ENCODE measurements at places on chromosomes 11 and 22.

DNA sequence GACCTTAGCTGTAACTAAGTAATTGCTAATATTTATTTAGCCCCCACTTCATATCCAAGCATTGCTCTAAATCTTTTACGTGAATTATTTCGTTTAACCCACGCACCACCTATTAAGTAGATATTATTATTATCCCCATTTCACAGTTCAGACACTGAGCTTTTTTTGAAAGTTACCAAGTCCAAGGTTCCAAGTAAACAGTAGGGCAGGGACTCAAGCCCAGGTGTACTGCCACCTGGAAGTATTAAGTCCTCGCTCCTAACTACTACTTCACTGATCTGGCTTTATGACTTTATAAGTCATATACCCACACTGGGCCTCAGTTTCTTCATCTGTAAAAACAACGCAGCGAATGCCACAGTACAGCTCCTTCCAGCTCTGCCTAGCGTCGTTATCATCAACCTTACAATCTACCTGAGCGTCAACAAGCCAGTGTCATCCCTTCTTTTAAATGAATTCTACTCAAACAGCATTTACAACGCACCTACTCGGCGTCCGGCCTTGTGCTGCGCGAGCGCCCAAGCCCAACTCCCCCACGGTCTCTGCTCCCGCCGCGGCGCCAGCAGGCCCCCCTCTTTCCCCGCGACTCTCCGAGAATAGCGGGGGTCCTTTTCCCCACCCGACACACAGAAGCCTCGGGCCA, 624 bp downstream of the TMEM41B start:
- DNase-seq: no peak

DNA sequence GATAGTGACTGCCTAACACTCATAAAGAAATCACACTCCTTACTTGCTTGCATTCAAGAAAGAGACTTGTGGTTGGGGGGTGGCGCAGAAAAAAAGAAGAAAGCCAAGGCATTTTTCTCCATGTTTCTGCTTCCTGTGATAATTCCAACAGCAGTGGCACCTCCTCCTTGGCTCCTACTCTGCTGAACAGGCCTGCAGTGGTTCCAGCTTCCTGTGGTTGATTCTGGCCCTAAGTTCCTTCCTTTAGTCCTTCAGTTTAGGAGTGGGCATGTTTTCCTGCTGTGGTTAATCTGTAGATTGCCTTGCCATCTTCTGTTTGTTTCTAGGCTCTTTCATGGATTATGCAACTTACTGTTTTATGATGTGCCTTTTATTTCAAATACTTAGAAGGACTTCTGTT, 940.4 kb downstream of the DLG2 start:
- DNase-seq: no peak

- peak; percentile 6 for DNase-seq
Measured at GRCh38 chr22:19884954-19885751, 30.5 kb upstream of the GNB1L start.

GRCh38 chr11:36441610-36442208, 68.4 kb downstream of the TRAF6 start:
- DNase-seq: no peak

DNA sequence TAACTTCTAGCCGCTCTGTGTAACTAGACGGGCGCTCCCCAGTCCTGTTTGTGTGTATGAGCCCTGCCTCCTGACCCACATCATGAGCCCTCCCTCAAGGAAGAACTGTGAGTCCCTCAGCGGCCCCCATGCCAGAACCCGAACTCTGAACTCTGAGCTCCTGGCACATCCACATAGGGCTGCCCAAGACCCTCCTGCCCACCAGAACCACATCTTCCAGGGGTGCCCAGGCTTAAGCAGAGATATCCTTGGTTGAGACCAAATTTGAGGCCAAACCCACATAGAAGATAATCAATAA, 3.0 kb downstream of the TRIM29 start:
- no peak for DNase-seq

GRCh38 chr11:16925561-16926065, 88.6 kb downstream of the PLEKHA7 start:
- DNase-seq: peak; percentile 84

DNA sequence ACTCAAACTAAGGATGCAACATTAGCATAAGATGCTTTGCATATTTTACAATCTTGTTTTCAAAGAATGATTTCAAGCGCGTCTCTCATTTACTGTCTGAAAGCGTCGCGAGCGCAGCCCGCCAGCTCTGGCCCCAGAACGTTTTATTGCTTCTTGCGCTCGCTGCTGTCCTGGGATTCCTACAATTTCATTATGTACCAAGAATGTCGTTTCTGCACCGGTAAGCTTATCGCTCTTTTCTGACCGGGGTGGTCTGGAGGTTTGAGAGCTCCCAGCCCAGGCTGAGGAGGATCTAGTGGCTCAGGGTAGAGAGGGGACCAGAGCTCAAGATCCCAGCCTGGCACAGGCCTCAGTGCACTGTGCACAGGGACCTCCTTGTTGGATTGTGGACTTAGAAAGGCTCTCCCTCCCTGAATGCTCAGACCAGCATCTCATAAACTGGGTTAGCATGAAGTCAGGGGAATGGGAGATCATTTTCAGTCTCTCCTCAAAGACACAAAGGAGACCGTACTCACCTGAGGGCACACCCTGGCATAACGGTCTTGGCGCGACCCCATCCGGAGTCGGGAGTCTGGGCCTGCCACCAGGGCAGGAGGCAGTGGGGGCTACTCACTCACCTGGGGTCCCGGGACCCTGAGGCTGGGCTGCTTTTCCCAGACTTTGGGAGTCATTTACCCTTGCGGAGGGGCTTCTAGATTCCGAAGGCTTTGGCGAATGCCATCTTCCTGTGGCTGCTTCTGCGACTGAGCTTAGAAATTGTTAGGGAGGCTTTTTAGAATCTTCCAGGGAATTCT, 817.4 kb downstream of the BRD1 start:
- peak; percentile 26 for DNase-seq

DNA sequence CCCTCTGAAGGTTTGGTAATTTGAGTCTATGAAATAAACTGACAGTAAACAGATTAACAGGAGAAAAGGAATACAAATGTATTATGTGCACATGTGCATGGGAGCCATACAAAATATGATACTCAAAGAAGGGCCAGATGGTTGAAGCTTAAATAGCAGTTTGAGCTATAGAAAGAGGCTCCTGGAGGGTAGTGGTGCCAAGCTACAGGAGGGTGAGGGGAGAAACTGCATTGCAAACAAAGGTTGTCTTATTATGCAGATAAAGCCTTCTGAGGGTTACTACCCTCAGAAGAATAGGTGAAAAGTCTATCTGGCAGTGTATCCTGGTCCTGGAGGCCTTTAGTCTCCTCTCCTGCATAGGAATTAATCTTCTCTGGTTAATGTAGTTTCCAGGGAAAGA, 267.3 kb upstream of the MPPED2 start:
- no peak for DNase-seq

DNA sequence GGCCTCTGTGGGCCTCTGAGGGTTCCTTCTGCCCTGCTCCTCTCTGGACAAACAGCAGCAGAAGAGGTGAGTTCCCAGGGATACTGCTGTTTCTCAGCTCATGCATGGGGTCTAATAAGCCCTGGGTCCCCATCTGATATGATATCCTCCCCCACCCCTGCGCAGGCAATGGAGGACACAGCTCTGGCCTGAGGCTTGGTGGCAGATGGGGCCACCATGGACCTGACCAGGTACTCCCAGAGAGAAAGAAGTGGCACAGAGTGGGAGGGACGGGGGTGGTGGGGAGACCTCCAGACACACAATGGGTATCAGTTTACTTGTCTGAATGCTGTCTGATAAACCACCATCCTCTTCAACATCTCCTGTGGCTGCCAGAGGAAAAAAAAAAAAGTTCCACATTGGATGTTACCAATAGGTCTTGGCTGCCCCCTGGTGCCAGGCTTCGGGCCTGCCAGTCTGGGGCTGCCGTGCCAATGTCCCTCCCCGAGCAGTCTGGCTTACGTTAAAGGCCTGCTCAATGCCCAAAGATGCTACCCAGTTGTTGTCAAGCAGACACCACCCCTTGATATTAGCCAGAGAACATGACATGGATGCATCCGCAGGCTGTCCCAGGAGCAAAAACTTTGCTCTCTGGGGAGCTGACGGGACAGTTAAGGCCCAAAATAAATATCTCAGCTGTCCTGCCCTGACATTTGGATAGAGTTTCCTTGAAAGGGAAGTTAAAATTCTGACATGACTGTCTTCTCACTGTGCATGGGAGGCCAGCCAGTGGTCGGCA, 27.9 kb upstream of the ABCC8 start:
- peak; percentile 85 for DNase-seq

GRCh38 chr22:36449596-36450175, 31.8 kb downstream of the TXN2 start:
- no peak for DNase-seq

DNA sequence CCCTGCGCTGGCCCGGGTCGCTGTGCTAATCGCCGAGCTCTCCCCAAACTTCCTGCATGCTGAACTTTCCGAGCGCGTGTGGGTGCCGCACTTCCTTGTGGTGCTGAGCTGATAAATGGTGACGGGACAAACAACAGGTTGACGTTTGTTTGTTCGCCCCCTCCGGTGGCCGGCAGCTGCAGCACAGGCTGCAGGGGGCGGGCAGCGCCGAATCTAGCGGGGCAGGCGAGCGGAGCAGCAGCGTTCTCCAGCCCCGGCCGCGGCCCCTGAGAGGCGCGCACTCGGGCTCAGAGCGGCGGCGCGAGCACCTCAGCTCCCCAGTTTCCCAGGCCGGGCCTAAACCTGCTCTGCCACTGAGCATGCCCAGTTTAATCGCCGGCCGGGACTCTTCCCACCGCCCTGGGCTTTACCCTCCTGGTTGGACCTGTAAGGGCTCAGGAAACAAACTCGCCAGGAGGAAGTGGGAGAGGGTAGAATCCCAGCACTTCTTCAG, at the start of gene PDGFD:
TSS of gene PDGFD (minus strand) at position 120 of the 493 bp plus-strand sequence.
- DNase-seq: peak; percentile 87

- DNase-seq: peak; percentile 89
Measured at GRCh38 chr11:63768237-63769041, at the start of gene ZFTA. Gene ZFTA (minus strand): TSS chr11:63768775. CDS start chr11:63768622, 153 bp downstream.

DNA sequence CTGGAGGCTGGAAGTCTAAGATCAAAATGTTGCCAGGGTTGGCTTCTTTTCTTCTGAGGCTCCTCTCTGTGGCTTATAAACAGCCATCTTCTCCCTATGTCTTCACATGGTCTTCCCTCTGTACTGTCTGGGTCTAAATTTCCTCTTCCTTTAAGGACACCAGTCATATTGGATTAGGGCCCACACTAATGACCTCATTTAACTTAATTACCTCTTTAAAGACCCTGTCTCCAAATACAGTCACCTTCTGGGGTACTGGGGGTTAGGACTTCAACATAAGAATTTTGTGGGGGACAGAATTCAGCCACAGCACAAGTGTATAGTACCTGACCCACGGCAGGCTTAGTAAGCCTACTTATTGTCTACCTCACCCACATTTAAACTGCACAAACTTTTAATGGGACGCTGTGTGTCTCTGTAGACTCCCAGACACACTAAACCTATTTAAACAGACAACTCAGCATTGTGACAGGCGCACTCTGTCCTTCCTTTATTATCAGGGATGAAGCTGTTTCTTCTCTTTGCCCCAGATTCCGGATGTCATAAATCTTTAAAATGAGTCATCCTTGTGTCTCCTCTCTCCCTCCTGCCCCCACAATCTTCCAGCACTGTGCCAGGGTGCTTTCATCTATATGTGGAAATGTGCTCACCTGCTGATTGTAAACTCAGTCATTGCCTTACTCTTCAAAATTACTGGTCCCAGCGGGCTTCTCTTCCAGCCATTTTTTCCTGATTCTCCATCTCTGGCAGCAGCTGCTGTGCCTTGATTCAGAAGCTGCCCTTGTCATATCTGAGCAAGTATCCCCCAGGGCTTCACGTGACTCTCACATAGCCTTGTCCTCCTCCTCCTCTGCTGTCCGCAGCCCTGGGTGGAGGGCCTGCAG, 5.4 kb upstream of the MAPK8IP1 start:
- DNase-seq: peak; percentile 35

Data from kidney (tissue), 22 donors.